ENCODE measurements at places on chromosomes 6 and 20.

- DNase-seq, result no peak
Observed at GRCh38 chr6:48311301-48311700, 200.3 kb upstream of the PTCHD4 start.

GRCh38 chr20:55650657-55651360 lies 354.5 kb downstream of the CBLN4 start:
- no peak for DNase-seq

DNA sequence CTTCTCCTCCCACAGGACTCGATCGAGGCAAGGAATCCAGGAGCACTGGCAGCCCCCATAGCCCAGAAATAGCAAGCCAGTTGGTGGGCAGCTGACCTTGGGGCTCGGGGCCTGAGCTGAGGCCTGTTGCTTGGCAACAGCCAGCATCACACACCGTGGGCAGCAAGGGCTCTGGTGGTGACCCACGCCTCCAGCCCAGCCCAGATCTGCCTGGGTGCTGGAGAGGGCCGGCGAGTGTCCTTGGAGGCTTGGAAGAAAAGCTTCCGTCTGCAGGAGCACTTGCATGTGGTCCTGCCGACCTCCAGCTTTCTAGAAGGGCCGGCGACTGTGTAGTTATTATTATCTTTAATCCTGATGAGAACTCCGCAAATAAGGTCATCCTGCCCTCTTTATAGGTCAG lies 67.3 kb downstream of the STK35 start:
- DNase-seq, result no peak

DNA sequence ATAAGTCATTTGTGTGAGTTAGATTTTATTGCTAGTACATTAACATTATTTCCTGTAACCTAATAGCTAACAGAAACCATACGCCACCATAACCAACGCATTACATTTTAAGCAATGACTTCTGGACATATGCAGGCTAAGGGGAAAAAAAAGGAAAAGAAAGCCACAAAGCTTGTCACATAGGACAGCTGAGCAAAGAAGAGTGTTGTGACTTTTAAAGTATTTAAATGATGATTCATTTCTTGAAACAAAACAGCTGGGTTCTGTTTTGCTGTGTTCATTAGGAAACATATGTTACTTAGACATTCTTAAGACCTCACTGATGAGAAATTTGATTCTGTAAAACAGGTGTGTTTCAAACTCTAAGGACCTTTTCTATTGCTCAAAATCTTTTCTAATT lies 171.4 kb downstream of the COL9A1 start:
- DNase-seq, result no peak

DNA sequence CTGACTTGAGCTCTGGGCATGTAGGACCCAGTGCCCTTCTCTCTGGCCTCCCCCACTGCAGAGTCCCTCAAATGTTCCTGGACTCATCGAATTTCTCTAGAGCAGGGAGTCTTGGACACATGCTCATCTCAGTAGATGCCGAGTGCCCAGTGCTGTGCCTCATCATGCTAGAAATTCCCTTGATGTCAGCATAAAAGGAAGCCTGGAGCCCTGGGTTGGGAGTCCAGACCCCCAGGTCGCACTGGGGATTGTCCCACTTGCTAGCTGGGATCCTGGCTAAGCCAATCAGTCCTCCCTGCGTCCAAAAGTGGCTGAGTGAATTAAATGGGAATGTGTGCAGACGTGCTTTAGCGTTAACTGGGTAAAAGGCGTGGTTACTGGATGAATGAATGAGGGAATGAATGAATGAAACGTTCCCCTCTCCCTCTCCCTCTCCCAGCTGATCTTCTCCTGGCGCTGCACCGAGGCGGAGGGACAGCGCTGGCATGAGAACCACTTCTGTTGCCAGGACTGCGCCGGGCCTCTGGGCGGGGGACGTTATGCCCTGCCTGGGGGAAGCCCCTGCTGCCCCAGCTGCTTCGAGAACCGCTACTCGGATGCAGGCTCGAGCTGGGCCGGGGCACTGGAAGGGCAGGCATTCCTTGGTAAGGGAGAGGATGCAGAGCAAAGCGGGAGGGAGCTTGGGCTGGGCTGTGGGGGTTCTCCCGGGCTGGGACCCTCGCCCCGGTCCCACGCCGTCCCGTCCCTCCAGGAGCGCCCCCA lies 1.6 kb upstream of the TOMM6 start:
- DNase-seq, result no peak

DNA sequence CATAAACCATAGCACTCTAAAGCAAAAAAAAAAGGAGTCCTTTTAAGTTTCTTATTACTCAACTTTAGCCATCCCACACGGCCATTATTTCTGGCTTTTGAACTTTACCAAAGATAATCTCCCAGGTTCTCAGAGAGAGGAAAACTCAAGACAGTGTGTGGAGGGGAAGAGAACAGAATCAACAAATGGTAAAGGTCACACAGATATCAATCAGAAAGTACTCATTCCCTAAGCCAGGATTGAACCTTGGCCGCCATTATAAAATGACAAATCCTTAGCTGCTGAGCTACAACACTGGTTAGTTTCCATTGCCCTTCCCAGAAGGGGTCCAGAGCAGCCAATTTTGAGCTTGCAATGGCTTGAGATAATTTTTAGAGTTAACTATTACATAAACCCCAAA lies 10.1 kb upstream of the TRIM38 start:
- DNase-seq, result no peak

DNA sequence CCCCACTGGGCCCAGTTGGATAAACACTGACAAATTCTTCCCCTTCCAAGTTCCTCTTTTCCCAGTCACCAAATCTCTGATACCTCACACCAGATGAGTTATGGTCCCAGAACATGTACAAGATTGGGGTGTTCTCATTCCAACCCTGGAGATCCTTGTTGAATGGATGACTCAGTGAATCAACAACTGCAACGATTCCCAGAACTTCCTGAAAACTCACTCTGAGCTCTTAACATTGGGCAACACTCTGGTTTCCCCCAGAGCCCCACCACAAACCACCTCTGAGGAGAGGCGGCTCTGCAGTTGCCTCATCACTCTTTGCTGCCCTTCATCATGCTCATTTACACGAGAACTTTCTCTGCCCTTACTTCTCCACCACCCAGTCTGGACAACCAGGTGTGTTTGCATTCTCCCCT lies 115.2 kb downstream of the MRPL14 start:
- no peak for DNase-seq

DNA sequence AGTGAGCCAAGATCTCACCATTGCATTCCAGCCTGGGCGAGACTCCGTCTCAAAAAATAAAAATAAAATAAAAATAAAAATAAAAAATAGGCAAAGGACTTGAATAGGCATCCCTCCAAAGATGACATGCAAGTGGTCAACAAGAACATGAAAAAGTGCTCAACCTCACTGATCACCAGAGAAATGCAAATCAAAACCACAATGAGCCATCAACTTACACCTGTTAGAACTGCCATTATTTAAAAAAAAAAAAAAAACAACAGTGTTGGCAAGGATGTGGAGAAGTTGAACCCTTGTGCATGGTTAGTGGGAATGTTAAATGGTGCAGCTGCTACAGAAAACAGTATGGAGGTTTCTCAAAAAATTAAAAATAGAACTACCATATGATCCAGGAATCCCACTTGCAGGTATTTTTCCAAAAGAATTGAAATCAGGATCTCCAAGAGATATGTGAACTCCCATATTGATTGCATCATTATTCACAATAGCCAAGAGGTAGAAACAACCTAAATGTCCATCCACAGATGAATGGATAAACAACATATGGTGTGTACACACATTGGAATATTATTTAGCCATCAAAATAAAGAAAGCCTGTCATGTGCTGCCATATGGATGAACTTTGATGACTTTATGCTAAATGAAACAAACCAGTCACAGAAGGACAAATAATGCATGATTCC lies 2.8 kb downstream of the C20orf203 start:
- no peak for DNase-seq

- DNase-seq, result no peak
Observed at GRCh38 chr6:125859727-125860126, 69.0 kb downstream of the NCOA7 start.

DNA sequence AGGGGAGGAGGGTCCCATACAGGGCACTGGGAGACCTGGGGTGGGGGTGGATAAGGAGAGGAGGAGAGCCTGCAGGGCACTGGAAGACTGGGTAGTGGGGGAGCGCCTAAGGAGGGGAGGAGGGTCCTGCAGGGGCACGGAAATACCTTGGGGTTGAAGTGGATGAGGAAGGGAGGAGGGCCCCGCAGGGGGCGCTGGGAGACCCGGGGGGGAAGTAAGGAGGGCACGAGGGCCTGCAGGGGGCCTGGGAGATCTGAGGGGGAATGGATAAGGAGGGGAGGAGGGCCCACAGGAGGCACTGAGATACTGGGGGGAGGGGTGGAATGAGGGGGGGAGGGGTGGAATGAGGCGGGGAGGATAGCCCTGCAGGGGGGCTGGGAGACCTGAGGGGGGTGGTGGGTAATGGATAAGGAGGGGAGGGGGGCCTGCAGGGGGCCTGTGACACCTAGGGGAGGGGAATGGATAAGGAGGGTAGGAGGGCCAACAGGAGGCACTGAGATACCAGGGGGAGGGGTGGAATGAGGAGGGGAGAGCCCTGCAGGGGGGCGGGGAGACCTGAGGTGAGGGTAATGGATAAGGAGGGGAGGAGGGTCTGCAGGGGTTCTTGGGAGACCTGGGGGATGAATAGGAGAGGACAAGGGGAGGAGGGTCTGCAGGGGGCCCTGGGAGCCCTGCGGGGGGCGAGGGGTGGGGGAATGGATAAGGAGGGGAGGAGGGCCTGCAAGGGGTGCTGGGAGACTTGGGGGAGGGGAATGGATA lies 567 bp upstream of the CTCFL start:
- DNase-seq, result no peak

GRCh38 chr20:774016-774659 lies 5.8 kb upstream of the SLC52A3 start:
- no peak for DNase-seq

GRCh38 chr20:60313614-60314013 lies 355.4 kb downstream of the CDH26 start:
- DNase-seq, result no peak

DNA sequence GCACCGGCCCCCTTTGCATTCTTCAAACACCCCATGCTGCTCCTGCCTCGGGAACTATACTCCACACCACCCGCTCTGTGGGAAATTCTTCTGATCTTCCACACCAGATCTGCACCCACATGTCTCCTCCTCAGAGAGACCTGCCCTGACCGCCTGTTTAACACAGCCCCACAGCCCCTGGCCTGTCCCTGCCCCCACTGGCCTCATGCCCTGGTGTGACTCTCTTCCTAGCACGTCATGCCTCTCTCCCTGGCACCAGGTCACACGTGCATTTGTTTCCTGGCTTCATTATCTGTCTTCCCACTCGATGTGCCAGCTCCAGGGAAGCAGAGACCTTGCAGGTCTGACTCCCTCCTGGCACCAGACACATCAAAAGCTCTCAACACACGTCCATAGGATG lies 79.6 kb downstream of the ANKRD60 start:
- no peak for DNase-seq

- DNase-seq, result peak; percentile 85
Observed at GRCh38 chr20:10434832-10435812, at the start of gene SLX4IP. TSS of gene SLX4IP (plus strand) at chr20:10435305. CDS start at chr20:10458205, 22,900 bp downstream.

GRCh38 chr6:79038061-79038460 lies 40.0 kb downstream of the PHIP start:
- no peak for DNase-seq

- no peak for DNase-seq
Observed at GRCh38 chr6:56848105-56848504, 106.8 kb upstream of the BEND6 start.

DNA sequence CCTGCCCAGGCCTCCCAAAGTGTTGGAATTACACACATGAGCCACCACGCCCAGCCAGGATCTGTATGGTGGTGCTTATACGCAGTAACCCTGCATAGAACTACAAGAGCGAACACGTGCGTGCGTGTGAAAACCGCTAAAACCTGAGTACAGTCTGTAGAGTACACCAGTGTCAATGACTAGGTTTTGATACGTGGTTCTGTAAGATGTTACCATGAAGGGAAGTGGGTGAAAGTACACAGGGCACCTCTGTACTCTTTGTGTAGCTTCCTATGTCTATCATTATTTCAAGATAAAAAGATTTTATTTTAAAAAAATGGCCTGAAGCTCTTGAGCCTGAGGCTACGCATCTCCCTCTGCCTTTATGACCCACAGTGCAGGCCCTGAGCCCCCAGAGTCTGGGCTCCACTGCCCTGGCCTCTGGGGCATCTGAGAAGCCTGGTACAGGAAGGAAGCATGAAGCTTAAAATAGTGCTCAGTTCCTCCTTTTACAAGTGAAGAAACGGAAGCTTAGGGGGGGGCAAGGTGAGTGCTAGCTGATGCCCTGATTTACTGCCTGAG lies 21.6 kb downstream of the LY86 start:
- no peak for DNase-seq

- DNase-seq, result peak; percentile 49
Observed at GRCh38 chr6:112253498-112253840, 898 bp downstream of the LAMA4 start.

- DNase-seq, result no peak
Observed at GRCh38 chr6:25012657-25013056, 76.9 kb upstream of the RIPOR2 start.

GRCh38 chr6:23587582-23587981 lies 538.4 kb upstream of the NRSN1 start:
- DNase-seq, result no peak

GRCh38 chr20:24157213-24157612 lies 168.6 kb upstream of the GGTLC1 start:
- DNase-seq, result no peak

DNA sequence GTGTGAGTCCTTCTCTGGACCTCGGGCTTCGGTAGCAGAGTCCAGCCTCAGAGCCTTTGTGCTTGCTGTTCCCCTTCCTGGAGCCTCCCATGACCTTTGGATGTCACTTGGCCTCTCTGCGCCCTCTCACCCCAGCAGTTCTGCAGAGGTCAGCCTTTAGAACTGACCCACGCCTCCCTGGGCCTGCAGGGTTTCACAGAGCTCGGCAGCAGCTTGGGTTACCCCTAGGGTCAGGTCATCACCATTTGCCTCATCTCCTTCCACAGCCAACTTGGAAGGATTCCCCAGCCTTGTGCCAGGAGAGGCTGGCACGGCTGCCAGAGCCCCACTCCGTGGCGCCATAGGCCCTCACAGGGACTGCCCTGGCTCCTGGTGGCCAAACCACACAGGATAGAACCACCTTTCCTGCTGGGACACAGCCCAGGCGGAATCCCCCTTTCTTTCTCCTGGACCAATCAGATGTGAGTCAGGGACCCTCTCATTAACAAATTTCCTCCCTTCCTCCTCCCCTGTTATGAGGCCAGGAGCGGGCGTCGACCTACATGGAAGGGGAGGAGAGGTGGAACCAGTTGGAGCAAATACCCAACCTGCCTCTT lies 13.9 kb upstream of the SIRPA start:
- no peak for DNase-seq

- DNase-seq, result no peak
Observed at GRCh38 chr6:89669002-89669401, 30.5 kb upstream of the LYRM2 start.

GRCh38 chr6:6008648-6009421 lies 2.1 kb upstream of the NRN1 start:
- DNase-seq, result no peak

GRCh38 chr20:24767623-24768100 lies 181.4 kb upstream of the CST7 start:
- DNase-seq, result no peak

GRCh38 chr20:13141546-13141945 lies 79.5 kb upstream of the ISM1 start:
- no peak for DNase-seq

Measured in H1 (cell line).